ENCODE measurements at places on chromosomes 12 and 14.

DNA sequence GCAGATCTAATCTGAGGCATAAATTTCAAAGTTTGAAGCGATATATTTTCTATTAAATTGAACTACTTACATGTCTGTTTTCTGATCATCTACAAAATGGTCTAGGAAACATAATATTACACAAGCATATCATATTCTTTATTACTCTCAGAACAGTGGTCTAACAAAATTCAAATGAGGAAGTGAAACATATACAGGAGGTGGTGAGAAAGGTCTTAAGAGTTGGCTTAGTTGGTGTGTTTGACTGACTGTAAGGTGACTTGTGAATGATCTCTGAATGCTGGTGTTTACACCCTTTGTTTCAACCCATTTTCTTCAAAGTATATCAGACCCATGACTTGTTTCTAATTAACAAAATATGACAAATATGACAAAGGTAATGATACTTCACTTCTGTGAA, 1156.8 kb downstream of the SLC16A7 start:
- no peak for DNase-seq

- DNase-seq: no peak
Observed at GRCh38 chr12:89366676-89367364, 14.5 kb upstream of the DUSP6 start.

DNA sequence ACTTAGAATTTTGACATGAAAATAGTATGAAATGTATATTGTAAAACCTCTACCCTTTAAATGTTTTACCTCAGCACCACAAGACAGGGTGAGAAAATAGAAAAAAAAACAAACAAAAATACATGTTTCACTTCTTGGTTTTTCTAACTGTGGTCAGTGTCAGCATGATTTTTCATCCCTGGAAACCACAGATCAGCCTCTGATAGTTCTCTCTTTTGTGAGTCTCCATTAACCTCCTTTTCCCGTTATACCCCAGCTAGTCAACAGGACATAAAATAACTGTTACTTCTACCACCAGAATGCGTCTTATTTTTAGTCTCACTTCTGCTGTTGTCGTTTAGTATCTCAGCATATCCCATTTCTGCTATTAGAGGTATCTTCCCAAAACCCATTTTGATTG, 48.3 kb upstream of the KCNMB4 start:
- DNase-seq: no peak

DNA sequence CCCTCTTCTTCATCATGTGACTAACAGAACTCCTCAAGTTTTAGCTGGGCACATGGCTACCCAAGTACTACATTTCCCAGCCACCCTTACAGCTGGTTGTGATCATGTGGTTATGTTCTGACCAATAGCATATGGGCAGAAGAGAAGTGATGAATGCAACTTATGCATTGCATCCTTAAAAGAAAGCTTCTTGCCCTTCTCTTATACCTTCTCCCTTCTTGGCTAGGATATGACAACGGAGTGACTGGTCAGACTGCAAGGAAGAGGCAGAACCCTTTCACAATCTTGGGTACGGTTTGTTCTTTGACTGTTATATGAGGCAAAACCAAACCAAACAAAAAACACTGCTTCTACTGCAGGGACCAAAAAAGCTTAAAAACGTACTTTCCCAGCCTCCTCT, 66.5 kb upstream of the MAX start:
- no peak for DNase-seq

All from A172 (cell line).